CD4-positive, CD25-positive, alpha-beta regulatory T cell (primary cell): ENCODE measurements at places on chromosomes 4 and X. TPM values are rescaled to one million over a fixed set of nuclear protein-coding genes. Genes with fewer than 3 reads are reported as not detected.

XPNPEP2 gene
- 0.20 TPM for polyA plus RNA-seq

MUC7 gene
- not detected for polyA plus RNA-seq

GRCh38 chr4:87633243-87633642 is 16.8 kb upstream of the DMP1 start:
- no peaks in the 10 kb centered on the region for H3K27me3 ChIP-seq
- H3K36me3 ChIP-seq = no peaks in the 10 kb centered on the region
- no peak for DNase-seq
- no peaks in the 10 kb centered on the region for H3K4me1 ChIP-seq
- no peak overlapping the region for H3K4me3 ChIP-seq

DNA sequence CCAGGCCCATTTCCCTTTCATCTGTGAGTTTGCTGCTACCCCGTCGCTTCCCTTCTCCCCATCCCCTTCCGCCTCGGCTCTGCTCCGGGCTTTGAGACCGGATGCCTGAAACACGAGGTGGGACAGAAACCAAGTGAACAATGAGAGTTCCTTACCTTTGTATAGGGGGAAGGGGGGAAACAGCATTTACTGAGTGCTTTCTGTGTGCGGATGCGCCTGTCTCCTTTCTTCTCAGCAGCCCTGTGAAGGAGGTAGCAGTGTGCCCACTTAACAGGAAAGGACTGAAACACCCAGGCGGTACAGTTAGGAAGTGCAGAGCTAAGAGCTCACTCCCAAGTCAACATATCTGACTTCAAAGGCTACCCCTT is 43.2 kb upstream of the TMSB15B start:
- peak; percentile 71 for DNase-seq
- H3K36me3 ChIP-seq = no peaks in the 10 kb centered on the region
- H3K4me3 ChIP-seq = peak overlapping the region; percentile 80
- peaks cover 16% of the 10 kb centered on the region for H3K4me1 ChIP-seq

- no peaks in the 10 kb centered on the region for H3K4me1 ChIP-seq
- H3K27me3 ChIP-seq = no peaks in the 10 kb centered on the region
- peaks cover 79% of the 10 kb centered on the region for H3K36me3 ChIP-seq
- H3K27ac ChIP-seq = no peak overlapping the region
- H3K4me3 ChIP-seq = no peak overlapping the region
These were observed 9.0 kb downstream of the MPC1L start for GRCh38 chrX:40632199-40632598.

DNA sequence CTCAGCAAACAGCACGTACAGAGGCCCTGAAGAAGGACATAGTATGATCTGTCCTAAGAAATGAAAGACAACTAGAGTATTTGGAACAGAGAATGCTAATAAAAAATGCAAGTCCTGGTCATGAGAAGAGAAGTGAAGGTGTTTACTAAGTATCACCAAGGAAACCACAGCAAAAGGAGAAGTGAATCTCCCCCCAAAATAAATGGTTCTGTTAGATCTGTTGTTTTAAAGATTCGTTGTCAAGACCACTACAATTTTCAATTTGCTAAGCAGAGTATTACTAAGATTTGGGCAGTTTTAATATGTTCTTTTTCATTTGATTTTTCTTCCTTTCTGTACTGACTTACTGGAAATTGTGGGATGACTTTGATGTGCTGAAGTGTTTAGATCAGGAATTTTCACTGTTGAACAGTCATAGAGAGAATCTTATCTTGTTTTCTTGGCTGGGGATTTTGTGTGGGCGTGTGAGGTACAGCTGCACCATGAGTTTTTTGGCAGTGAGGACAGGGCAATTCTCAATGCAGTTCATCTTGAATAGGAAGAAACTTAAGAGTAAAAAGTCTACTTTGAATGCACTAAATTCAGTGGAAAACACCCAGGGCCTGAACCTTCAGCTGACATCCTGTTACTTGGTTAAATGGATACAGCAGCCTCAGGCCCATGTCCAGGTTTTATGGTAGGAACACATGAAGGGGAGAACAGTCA is 132.2 kb downstream of the STIM2 start:
- no peaks in the 10 kb centered on the region for H3K27me3 ChIP-seq
- peaks cover 13% of the 10 kb centered on the region for H3K4me1 ChIP-seq
- peaks cover 11% of the 10 kb centered on the region for H3K36me3 ChIP-seq
- DNase-seq = no peak

- H3K4me3 ChIP-seq = no peak overlapping the region
- H3K36me3 ChIP-seq = no peaks in the 10 kb centered on the region
- no peaks in the 10 kb centered on the region for H3K4me1 ChIP-seq
- no peak for DNase-seq
These were observed 224.2 kb upstream of the ANXA10 start for GRCh38 chr4:167868163-167868562.
